ENCODE measurements at places on chromosomes 11 and 22.
A peak's percentile ranks its signal among the peaks of the same experiment; 100 is the strongest.

GRCh38 chr11:2203440-2204259 lies 32.0 kb upstream of the TH start:
- DNase-seq = no peak

- DNase-seq = no peak
These were observed 155.8 kb downstream of the CADM1 start for GRCh38 chr11:115348416-115348815.

DNA sequence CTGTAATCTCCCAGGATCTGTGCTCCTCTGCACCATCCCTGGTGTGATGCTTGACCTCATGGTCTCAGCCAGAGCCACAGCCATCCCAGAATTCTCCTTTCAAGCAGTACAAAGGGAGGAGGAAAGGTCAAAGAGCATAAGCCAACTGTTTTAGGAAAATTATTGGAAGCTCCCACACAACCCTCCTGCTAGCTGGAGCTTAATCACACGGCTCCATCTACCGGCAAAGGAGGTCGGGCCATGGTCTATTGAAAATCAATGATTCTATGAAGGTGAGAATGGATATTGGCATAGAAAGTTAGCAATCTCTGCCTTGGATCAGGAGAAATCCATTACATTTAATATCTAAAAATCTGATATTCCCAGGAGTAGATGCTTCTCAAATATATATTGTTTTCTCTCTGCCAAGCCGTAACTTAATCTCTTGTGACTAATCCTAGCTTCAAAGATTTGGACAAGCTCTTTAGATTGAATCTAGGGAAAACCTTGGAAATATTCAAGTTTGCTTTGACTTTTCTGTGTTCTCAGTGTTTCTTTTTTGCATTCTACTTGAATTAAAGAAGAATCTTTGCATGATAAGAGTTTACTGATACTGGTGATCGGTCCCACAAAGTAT lies 259.6 kb downstream of the NTM start:
- no peak for DNase-seq

DNA sequence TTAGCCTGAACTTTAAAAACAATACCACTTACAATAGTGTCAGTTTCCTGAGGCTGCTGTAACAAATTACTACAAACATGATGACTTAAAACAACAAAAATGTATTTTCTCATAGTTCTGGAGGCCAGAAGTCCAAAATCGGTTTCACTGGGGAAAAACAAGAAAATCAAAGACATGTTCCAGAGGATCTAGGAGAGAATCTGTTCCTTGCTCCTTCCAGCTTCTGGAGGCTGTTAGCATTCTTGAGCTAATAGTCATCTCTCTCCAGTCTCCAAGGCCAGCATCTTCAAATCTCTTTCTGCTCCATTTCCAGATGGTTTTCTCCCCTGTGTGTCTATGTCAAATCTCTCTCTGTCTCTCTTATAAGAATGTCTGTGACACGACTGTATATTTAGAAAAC lies 67.6 kb upstream of the TEAD1 start:
- DNase-seq = no peak

DNA sequence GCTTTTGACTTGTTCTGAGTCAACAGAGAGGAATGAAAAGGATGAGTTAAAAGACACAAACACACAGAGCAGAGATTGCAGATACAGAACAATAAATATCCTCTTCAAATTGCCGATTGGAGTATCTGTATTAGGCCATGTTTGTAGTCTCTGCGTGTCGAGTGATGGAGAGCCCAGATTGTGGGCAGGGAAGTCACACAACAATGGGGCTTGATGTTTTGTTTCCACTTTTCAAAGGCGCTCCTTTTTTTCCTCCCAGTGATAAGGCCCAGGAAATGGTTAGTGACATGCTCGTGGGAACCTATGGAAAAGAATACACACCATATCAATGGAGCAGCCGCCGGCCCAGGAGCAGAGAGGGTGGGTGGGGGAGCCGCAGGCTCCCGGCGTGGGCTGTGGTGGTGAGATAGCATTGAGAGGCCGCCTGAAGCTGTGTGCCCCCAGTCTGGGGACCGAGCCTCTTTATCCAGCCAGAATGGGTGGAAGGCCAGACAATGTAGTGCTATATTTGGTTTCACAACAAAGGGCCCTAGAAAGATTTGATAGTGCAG lies 555.9 kb downstream of the INSC start:
- no peak for DNase-seq

DNA sequence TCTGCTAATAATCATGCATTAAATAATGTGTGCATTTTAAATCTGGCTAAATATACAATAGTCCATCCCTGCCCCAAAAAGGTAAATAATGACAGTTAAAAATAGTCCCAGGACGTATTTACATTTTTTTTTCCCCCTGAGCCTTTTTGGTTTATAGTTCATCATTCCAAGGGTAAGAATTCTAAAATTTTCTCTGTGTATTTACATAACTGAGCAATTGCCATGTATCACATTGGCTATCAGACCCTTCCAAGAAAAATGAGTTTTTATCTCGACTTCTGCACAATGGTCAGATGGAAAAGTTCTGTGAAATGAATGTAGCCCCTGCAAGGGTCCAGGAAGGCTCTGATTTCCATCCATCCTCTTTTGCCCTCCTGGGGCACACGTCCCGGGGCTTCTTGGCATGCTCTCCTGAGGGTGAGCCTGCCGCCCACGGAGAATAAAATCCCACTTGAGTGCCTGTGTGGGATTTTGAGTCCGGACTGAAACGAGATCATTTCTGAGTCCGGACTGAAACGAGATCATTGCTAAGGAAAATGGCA lies 94.1 kb upstream of the ANO1 start:
- no peak for DNase-seq

DNA sequence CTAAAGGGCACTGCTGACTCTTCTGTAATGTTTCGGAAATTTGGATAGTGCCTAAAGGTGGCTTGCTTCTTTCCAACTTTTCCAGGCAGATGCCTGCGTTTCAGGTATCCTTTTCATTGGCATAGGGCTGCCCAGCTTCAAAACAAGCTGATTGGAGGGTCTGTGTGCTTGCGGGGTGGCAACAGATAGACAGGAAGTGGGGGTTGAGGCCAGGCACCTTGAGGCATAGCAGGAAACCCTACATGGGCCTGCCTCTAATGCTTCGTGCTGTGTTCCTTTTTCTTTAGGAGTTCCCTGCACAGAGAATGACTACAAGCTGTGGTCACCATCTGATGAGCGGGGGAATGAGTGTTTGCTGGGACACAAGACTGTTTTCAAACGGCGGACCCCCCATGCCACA lies 92.2 kb upstream of the SORL1-AS1 start:
- no peak for DNase-seq

DNA sequence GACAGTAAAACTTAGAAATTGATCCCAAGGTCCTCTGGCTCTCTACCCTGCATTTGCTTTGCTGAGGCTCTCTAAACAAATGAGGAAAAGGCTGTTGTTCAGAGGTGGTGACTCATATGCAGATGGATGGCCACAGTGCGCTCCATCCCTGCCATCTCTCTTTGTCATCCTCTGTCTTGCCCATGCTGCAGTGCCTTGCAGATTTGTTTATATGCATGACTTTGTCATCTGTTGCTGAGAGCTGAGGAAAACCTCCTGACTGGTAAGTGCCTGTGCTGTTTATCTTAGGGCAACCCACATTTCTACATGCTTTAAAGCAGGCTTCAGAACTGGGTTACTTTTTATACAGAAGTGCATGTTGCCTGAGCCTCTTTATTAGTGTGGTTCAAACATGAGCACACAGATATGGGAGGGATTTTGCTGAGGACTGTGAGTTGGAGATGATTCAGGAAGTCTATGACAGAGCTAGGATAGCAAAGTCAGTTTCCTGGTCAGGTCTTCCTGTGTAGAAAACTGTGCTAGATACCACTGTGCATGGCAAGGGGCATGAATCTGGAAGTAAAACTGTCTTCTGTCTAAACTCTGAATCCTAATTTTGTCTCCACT lies 57.4 kb downstream of the JAM3 start:
- peak; percentile 94 for DNase-seq

DNA sequence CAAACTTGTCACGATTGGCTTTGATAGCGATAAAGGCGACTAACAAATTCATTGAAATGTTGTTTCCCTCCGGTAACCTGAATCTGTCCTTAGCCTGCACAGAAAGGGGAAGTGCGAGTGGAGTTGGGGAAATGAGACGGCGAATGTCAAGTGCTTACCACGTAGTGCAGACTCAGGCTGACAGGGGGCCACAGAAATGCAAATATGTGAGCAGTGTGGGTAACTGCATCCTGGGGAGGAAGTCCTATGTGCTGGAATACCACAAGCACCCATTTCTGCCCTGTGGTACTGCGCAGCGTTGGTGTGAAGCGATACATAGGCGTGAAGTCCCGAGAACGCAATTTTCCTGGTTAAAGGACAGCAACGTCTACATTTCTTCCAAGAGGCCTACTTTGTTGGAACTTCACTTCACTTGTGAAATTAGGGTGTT lies 869 bp upstream of the EIF4ENIF1 start:
- peak; percentile 60 for DNase-seq

DNA sequence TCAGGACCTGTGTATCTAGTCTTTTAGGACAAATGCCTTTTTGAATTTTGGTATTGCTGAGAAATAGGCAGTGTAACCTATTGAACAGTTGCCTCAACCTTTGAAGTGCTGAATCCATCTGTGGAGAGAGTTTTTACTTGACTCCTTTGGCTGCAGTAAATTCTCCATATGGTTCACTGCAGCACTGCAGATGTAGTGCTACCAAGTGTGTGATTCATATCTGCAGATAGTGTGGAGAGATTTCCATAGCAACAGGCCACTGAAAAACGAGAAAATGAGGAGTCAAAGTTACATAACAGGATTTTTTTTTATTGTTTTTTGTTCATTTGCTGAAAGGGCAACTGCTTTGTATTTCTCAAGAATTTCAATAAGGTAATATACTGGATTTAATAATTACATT lies 356.1 kb downstream of the RAB38 start:
- DNase-seq = no peak

GRCh38 chr11:25775603-25776002 lies 556.3 kb upstream of the ANO3 start:
- DNase-seq = no peak

DNA sequence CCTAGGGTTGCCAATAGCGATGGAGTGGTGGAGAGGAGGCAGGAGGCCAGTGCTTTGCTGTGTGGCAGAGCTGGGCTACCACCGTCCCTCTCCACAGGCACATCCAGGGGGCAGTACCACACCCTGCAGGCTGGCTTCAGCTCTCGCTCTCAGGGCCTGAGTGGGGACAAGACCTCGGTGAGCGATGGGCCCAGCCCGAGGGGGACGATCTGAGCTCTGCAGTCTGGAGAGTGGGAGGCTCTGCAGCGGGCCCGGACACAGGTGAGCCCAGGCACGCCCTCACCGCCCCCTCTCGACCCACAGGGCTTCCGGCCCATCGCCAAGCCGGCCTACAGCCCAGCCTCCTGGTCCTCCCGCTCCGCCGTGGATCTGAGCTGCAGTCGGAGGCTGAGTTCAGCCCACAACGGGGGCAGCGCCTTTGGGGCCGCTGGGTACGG lies 2.5 kb downstream of the PKP3 start:
- DNase-seq = no peak

- no peak for DNase-seq
These were observed 5.1 kb downstream of the MAPK8IP2 start for GRCh38 chr22:50605613-50606074.

GRCh38 chr11:17766590-17766989 lies 32.0 kb downstream of the KCNC1 start:
- DNase-seq = no peak

DNA sequence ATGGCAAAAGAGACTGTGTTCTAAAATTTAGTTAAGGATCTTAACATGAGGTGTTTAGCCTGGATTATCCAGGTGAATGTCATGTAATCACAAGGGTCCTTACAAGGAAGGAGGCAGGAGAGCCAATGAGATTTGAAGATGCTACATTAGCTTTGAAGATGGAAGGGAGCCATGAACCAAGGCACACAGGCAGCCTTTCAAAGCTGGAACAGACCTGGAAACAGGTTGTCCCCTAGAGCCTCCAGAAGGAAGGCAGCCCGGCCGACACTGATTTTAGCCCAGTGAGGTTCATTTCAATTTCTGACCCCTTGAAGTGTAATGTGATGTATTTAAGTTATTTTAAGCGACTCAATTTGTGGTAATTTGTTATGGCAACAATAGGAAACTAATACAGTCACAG lies 195.3 kb upstream of the MTMR2 start:
- no peak for DNase-seq

GRCh38 chr22:19913337-19913936 lies 28.1 kb upstream of the COMT start:
- no peak for DNase-seq

- DNase-seq = no peak
These were observed 15.0 kb upstream of the SLC39A13 start for GRCh38 chr11:47393163-47394049.

- no peak for DNase-seq
These were observed 6.9 kb upstream of the NEAT1 start for GRCh38 chr11:65415499-65416340.

DNA sequence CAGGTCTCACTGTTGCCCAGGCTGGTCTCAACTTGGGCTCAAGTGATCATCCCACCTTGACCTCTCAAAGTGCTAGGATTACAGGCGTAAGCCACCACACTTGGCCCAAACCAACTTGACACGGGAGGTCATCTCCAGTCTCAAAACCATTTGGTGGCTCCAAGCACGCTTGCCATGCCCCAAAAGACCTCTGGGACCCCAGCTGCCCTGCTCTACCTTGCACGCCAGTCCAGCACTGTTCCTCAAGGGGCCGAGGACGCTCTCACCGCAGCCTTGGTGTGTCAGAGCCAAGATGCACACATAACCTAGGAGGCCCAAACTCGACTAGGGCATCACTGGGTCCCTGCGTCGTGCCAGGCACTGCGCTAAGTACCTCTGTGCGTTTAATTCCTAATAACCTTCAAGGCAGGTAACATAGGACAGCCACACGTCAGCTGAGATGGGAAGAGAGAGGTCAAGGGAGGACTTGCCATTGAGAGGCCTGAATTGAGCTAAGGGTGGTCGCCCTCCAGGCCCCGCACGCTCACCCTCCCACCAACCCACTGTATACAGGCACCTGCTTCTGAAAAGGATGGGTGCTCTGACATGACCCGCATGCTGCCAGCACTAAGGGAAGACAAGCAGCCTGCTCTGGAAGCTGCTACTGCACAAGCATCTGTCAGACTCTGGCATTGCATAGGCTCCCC lies 4.6 kb upstream of the GAS2L1 start:
- DNase-seq = no peak

DNA sequence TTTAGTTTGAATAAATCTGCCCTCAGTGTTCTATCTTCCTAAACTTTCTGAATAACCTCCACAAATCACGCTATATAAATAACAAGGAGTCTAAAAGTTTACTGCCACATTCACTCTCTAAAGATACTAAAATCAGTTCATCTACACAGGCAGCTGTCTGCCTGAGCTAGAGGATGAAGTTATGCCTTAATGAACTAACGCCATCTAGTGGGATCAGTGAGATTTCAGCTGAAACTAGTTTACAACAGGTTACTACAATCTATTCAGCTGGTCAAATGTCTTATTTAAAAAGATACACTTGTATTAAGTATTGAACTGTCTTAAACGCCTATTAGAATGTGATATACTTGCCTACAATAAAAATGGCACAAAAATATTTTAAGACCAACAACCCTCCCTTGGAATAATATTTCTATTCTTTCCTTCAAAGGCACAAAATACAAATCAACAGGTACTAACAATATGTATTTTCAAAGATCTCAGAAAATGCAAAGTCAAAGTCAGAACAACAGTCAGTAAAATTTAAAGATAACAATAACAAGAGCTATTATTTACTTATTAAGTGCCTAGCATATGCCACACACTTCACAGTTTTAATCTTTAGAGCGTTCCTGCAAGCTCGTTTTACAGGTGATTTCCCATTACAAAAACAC lies 84.1 kb downstream of the LARGE2 start:
- DNase-seq = peak; percentile 79
